Aorta (tissue), 5 donors: ENCODE measurements at places on chromosomes 6 and 20. TPM values are rescaled to one million over a fixed set of nuclear protein-coding genes. Genes with fewer than 3 reads are reported as not detected.

GRCh38 chr20:61521687-61522420 is 269.8 kb downstream of the CDH4 start:
- H3K27me3 ChIP-seq = no peaks in the 10 kb centered on the region
- no peaks in the 10 kb centered on the region for H3K4me1 ChIP-seq
- DNase-seq = no peak
- no peak overlapping the region for H3K27ac ChIP-seq

GRCh38 chr6:131115651-131116050 is 19.6 kb upstream of the AKAP7 start:
- no peaks in the 10 kb centered on the region for H3K4me1 ChIP-seq
- no peak for DNase-seq
- no peaks in the 10 kb centered on the region for H3K27me3 ChIP-seq
- no peak overlapping the region for H3K4me3 ChIP-seq
- H3K36me3 ChIP-seq = no peaks in the 10 kb centered on the region

- no peak for DNase-seq
- no peaks in the 10 kb centered on the region for H3K27me3 ChIP-seq
- H3K36me3 ChIP-seq = no peaks in the 10 kb centered on the region
These were observed 15.4 kb upstream of the STMND1 start for GRCh38 chr6:17086469-17086868.

The OPRM1 gene
- not detected for total RNA-seq

The CYP39A1 gene
- 4.2 TPM for total RNA-seq

The PARD6B gene
- 2.6 TPM for total RNA-seq
